Stimulated activated CD4-positive, alpha-beta T cell treated with anti-CD3 and anti-CD28 coated beads, Interleukin-4, amount 100 ng/mL, for 24 hours (primary cell): ENCODE measurements at places on chromosomes 2 and 18.

GRCh38 chr18:13487237-13487636 is 239.1 kb downstream of the FAM210A start:
- DNase-seq = no peak

DNA sequence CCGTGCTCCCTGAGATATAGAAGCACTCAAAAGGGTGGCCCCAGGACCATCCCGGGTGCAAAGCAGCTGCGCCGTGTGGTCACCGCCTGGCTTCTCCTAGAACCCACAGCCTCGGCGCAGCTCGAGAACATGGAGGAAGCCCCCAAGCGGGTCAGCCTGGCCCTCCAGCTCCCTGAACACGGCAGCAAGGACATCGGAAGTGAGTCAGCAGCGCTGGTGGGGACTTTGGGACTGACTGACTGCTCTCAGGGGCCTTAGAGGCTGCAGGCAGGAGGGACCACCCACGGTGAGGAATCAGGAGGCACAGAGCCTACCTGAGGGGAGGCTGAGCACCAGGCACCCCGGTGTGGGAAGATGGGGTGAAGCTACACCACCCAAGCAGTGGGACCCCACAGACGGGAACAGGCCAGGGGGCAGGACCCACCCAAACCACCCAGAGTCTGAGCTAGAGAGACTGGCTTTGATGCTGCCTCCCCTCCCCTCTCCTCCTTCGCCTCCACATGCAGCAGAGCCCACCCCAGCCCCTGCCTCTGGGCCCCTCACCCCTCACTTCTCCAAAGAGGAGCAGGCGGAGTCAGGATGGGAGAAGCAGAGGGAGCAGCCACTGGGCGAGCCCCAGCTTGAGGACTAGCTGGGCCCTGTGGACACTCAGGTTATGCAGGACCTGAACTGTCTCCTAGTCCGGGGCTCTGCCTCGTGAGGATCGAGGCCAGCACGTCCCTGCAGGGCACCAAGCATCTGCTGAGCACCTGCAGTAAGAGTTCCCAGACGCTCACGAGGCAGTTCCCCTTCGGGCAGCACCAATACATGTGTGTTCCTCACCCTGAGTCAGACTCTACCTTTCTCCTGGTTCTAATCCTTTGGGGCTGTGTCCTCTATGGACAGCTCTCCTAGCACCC is 28.7 kb downstream of the MTERF4 start:
- no peak for DNase-seq

DNA sequence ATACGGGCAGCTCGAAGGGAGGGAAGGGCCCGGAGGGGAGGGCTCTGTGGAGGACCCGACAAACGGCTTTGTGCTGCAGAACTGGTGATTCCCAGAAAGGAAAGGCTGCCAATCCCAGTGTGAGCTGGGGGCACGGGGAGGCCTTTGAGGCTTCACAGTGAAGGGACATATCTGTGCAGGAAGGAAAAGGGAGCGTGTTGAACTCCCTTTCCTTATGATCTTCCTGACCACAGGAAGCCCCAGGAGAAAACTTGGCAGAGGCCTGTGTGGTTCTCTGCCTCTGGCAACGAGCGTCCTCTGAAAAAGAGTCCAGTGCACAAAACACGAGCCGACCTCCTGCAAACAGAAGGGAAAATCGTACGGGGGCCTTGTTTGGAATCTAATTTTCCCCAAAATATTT is 683.5 kb upstream of the SALL3 start:
- DNase-seq = no peak

GRCh38 chr2:140085674-140086073 is 1305.5 kb upstream of the NXPH2 start:
- DNase-seq = no peak

DNA sequence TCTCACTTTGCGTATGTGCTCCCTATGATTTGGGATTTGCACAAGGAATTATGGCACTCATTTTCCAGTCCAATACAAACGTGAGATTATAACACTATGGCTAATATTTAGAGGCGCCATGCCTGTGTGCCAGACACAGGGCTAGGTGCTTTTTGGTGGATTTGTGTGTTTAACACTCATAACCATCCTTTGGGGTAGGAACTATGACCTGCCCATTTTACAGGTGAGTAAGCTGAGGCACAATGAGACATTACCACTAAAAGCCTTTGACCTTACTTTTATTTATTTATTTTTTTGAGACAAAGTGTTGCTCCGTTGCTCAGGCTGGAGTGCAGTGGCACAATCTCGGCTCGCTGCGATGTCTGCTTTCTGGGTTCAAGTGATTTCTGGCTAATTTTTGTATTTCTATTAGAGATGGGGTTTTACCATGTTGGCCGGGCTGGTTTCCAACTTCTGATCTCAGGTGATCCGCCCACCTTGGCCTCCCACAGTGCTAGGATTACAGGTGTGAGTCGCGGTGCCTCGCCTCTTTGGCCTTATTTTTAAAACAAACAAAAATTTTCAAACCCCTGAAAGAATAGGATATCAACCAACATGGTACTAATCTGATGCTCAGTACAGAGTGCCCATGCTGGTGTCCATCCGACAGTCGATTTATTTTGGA is 26.6 kb upstream of the GLI2 start:
- DNase-seq = no peak

DNA sequence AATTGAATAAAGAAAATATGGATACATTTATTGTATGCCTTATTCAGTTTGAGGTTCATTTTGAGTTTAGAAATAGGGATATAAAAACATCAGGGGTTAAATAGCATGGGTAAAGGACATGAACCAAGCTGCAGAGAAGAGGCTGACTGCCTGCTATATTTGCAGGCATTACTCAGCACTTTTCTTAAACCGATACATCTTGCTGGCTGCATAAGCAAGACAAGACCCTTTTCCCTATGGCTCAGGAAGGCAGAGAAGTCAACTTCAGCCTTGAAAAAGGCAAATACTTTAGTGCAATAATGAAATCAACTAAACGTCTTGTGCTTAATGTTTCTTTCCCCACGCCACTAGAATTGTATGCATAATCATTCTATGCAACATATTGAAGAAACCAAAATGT is 36.4 kb downstream of the SCN1A start:
- no peak for DNase-seq

GRCh38 chr2:161992531-161992930 is 81.5 kb downstream of the DPP4 start:
- DNase-seq = peak; percentile 46

- no peak for DNase-seq
These were observed 65.1 kb downstream of the SRBD1 start for GRCh38 chr2:45545943-45546342.

DNA sequence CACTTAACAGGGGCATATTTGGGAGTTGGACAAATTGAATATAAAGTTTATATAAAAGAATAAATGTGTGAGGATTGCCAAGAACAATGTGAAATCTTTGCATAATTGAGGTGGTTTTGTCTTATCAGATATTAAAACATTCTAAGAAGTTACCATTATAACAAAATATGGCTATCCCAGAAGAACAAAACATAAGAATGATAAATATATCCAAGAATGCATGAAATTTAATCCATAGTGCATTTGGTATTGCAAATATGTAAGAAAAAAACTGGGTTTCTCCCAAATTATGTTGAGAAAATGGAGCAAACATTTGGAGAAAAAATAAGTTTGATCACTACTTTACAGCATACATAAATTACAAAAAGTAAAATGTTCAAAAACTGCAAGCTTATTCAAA is 562.4 kb downstream of the RNF144A start:
- no peak for DNase-seq

- no peak for DNase-seq
These were observed 182.3 kb upstream of the ST6GAL2 start for GRCh38 chr2:107068069-107068916.

- no peak for DNase-seq
These were observed 117.3 kb downstream of the WDSUB1 start for GRCh38 chr2:159169187-159169586.

GRCh38 chr18:59063300-59063906 is 76.3 kb upstream of the SEC11C start:
- no peak for DNase-seq
